ENCODE measurements at places on chromosomes 1 and 21.

- DNase-seq: no peak
Measured at GRCh38 chr1:212364985-212365384, 49.7 kb downstream of the PACC1 start.

- peak; percentile 34 for DNase-seq
Measured at GRCh38 chr1:84668185-84668584, 22.1 kb downstream of the SSX2IP start.

DNA sequence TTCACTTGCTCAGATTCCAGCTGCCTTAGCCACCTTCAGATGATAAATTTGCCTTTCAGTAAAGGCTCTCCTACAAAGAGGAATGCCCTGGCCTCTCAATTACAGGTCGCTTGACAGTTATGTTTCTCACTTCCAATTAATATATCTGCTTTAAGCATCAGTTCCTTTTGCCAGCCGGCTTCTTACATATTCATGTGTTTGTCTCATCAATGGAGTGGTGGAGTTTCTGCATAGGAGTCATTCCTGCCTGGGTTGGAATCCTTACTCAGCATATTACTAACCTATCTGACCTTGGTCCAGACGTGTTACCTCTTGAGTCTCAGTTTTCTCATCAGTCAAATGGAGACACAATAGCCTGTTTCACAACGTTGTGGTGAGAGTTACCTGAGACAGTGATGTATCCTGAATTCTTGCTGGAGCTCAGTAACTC is 9.4 kb upstream of the SESN2 start:
- no peak for DNase-seq

DNA sequence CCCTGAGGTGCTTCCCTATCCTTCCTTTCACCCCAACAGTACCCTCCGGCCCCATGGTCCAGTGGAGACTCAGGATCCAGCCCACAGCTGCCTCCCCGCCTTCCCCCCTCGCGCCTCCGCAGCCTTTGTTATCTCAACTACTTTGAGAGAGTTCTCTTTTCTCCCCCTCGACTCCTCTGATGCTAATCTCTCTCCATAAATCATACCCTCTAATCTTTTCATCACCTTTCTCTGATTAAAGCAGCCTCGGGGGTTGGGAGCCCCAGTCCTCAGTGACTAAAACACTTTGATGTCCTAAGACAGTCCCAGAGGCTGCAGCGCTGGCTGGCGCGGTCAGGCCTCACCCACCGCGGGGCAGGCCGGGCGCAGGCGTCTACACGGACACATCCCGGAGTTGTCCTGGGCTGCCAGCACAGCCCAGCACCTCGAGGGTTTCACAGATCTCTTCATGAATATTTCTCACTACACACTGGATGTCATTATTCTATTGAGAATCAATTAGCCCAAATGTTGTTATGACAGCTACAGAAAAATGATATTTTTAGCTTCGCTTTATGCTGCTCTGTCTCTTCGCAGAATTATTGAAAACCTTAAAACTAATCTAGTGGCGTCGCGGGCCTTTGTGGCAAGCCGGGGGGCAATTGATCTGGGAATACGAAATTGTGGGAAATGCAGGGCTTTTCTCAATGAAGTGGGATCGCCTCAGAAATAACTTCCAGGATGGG is 289.5 kb downstream of the RRAGC start:
- DNase-seq: no peak

DNA sequence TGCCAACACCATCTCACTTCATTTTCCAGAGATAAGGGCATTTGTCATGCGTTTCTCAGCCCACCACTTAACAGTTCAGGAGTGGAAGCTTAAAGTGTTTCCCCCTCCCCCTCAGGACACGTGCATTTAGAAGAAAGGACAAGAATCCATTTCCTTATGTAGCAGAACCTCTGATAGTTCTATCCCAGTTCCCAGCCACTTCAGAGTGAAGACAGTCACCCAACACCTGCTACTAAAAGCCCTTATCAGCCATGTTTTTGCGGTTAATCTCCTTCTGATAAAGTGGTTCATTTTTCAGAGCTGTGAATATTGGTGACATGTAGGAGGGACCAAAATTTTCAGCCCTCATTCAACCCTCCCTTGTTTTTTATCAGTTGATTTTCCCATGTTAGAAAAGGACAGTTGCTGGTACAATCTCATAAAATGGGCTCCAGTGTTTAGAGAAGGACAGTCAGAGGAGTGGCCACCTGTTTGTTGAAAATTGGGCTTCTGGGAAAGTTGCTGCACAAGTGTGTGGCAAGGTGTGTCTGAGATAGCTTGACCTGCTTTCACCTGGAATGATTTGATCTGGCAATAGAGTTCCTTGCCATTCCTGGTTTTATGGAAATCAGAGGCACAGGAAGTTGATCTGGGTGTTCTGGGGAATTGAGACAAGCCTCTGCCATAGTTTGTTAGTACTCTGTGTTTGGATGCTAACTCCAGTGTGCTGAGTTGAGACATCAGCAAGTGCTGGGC is 114.0 kb downstream of the PPP1R12B start:
- DNase-seq: no peak

DNA sequence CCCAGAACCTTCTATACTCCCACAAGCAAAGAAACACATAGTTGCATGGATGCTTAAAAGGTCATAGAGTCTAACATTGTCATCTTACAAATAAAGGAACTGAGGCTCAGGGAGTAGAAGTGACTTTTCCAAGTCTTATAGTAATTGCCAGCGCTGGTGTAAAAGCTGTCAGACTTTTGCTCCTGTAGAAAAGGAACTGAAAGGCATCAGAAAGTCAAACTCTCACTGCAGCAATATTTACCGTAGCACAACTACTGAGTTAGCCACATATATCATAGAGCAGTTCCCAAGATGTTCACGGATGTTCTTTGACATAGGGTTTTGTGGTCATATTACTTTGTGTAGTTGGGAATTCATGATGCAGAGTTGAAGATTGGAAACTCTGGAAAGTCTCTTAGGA is 16.6 kb upstream of the USP24 start:
- DNase-seq: no peak

DNA sequence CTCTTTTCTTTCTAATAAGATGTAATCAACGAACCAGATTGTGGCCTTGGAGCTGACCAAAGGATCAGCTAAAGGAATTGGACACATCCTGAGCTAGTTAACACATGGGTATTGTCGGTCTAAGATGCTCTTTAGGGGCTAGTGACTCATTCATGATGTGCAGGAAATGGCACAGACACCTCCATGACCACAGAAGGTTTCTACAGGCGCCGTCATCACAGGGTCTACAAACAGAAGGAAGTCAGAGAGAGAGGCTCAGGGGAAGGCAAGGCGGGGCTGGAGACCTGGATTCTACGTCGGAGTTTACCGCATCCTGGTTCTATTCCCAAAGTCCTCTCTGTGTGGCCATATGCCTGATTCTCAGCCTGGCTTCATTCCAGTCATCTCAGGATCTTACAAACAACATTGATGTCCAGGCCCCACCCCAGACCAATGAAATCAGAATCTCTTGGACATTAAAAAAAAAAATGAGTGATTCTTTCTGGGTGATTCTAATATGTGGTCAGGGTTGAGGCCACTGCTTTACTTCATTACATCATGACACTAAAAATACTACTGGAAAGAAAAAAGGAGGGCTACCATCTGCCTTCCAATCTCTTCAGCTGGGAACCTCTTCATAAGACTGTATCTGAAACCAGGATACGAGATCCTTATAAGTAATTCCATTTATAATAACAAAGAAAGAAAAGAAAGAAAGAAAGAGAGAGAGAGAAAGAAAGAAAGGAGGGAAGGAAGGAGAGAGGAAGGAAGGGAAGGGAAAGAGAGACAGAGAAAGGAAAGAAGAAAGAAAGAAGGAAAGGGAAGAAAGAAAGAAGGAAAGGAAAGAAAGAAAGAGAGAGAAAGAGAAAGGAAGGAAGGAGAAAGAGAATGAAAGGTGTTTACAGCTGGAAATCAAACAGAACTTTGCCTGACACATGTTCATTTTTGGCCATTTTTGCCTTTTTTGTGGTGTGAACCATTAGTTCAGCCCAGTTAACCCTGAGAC is 11.6 kb upstream of the KCNJ15 start:
- peak; percentile 99 for DNase-seq

- DNase-seq: peak; percentile 93
Measured at GRCh38 chr1:115189814-115190539, 100.7 kb upstream of the TSPAN2 start.

- DNase-seq: no peak
Measured at GRCh38 chr1:173549813-173550212, 53.1 kb downstream of the SLC9C2 start.

DNA sequence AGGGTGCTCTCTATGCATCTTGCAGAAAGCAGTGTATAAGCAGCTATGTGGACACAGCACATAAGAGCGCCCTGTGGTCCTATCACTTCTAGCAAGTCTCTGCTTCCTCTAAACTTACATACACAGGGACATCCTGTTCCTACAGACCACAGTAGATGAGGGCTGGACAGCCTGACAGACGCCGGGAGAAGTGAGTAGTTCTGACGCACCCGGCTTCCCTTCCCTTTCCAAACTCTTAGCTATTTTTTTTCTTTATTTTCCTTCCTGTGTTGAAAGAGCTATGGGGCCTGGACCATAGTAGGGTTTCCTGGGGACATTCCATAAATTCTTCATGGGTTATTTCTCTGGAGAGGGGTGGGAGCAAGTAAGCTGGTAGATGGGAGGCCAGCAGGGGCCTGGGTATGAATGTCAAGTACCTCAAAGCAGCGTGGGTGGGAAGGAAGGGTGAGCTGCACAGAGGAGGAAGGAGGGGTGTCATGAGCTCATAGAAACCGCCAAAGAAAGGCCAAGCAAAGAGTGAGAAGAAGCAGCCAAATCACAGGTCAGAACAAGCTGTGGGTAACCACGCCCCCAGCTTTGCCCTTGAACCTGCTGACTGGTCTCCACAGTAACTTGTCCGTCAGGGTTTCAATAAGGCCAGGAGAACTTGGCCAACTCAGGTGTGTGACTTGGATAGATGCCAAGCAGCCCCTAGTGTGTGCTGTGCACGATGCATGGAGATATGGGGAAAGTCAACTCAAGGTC is 36.6 kb downstream of the PLXNA2 start:
- peak; percentile 90 for DNase-seq

DNA sequence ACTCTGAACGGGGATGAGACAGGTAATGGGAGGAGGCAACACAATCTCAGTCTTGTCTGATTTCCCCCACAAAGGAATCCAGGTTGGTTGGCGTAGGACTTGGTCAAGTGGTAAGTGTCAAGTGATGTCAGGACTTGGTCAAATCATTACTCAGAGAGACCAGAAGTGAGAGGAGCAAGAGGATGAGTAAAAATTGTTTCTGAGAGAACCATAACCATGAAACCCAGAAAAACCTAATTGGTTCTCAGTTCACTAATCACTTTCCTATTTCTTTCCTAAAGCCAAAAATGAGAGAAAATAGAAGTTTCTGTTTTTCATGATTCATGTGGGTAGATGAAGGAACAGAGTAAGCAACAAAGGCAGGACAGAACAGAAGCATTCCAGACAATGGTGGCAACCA is 5.0 kb downstream of the PHC2 start:
- DNase-seq: no peak

GRCh38 chr1:175826705-175827104 is 83.3 kb upstream of the TNR start:
- DNase-seq: no peak

DNA sequence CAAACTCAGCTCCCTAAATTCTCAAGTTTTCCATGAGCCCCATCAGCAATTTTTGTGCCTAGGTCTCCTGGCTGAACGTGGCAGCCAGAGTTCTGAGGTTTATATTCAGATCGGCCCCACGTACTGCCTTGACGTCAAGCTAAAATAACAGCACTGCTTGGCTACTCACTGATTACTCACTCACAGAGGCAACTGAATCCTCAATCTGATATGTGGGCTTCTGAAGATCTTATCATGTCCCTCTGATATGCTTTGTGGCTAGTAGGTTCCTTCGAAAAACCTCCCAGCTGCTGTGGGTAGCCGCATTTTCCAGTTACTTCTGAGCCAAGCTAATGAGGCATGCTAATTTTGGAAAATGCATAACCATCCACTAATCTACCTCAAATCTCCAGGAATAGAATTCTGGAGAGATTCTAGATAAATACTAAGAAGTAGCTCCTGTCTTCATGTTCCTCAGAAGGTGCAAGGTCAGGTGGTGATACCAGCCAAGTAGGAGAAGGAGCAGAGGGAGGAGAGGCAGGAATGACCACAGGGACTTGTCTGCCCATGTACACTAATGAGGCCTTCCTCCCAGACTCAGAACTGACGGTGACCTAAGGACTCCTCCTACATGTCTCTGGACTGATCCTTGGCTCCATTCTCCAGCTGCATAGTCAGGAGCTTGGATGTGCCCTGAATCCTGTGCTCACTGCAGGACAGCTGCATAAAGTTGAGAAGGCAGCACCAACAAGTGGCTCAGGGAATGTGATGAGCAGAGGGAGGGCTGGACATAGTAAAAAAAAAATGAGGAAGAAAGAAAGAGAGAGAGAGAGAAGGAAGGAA is 263.7 kb downstream of the TNR start:
- DNase-seq: no peak

GRCh38 chr1:56576880-56577405 is 2.4 kb downstream of the PLPP3 start:
- peak; percentile 49 for DNase-seq

- no peak for DNase-seq
Measured at GRCh38 chr1:7885513-7886404, 32.9 kb upstream of the UTS2 start.

DNA sequence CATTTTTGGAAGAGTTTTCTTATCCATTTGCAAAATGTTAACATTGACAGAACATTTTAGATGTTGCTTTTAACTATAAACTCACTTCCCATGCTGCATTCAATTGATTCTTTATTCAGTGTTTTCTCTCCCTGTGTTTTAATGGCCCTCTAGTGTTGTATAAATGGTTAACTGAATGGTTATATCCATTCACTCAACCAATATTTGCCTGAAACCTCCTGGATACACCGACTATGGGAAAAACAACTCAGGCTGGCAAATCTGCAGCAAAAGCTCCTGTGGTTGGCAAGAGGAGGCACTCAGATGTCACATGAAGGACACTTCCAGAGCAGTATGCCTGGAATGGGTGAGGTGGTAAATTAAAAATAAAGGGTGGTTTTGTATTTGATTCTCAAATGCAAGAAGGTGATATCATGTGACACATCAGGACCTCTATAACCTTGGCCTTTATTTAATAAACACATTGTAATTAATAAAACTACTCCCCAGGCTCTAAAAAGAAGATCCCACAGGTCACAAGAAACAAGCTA is 107.6 kb downstream of the BCAR3 start:
- no peak for DNase-seq

- DNase-seq: no peak
Measured at GRCh38 chr1:110302836-110303235, 36.3 kb upstream of the RBM15 start.

DNA sequence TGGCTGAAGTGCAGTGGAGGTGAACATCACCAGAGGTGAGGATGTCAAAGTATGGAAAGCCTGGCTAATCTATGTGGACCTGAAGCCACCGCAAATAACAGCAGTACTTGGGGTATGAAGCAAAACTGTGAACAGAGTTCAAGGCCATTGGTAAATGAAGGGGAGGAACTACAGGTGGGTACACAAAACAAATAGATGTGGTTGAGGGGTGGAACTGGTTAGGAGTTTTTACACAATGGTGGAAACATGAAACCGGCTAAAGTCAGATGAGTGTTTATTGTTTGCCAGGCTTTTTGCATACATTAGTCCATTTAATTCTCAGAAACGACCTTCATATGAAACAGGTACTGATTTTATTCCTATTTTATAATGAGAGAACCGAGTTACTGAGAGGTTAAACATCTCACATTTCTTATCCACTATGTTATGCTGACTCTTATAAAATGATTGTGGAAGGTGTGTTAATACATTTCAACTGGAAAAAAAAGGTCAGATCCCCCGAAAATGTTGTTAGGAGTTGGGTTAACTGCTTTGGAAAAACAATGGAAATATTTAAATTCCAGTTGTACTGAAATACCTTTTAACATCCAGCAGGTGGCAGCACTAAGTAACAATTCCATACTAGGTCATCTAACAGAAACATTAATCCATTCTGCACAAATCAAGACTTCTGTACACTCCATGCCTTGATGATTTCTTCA is 44.3 kb upstream of the GTF2B start:
- DNase-seq: peak; percentile 42

All from HCEC 1CT (cell line).